ENCODE measurements at places on chromosomes 1 and 21.

GRCh38 chr1:178959543-178960460 is 65.9 kb upstream of the FAM20B start:
- DNase-seq = no peak

- peak; percentile 25 for DNase-seq
Observed at GRCh38 chr1:220487297-220487820, 40.6 kb upstream of the MARK1 start.

GRCh38 chr21:36640721-36641244 is 58.1 kb upstream of the SIM2 start:
- DNase-seq = no peak

- DNase-seq = no peak
Observed at GRCh38 chr1:89710498-89711139, 77.7 kb downstream of the LRRC8C start.

DNA sequence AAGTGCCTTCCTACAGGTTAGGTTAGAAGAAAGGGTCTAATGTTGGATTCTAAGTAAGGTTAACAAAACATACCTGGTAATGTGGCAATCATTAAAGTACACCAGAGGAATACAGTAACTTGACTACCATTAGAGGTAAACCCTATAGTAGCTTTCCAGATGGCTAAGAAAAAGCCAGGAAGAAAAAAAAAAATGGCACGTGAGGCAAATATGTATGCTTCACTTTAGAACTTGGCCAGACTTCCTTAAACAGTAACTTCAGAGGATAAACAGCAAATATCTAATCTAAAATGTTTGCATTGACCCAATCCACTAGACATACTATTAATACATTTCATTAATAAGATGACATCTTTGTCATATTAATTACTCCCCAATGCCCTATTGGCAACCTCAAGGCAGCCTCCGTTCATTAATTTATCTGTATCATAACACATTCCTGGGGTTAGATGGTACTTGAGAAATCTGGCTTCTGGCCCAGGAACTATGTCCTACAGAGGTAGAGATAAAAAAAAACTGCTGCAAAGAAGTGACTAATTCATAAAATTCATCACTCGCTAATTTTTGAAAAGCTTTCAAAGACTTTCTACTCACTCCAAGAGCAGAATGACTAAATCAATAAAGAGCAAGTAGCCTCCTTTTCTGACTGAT is 5.8 kb downstream of the DCAF8 start:
- DNase-seq = peak; percentile 80

- no peak for DNase-seq
Observed at GRCh38 chr1:186091222-186091720, 283.8 kb downstream of the TPR start.

DNA sequence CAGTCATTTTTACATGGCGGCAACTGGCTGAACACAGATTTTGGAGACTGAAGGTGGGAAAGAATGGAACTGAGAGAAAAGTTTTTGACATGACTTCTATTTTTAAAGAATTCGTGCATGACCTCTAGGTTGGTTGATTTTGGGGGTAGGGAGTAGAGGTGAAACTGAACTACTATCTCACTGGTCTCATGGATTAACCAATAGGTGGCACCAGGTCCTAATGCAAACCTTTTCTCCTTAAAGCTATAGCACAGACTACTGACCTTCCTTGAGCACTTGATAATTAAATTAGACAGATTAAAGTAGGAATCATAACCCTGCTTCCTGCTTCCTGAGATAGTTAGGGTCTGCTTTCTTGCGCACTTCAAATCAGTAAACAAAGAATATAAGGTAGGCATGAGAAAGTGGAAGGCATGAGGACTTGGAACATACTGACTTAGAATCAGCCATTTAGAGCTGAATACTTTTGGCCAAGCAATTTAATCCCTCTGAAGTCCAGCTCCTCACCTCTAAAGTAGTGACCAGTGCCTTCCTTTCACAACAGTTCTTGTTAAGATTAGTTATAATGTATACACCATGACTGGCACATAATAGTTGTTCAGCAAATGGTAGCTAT is 206.0 kb downstream of the CENPF start:
- peak; percentile 66 for DNase-seq

Measured in fibroblast of the aortic adventitia (primary cell).